ENCODE measurements at places on chromosomes 5 and 9.

GRCh38 chr9:127792417-127793031 is 6.7 kb downstream of the CDK9 start:
- no peak for DNase-seq

DNA sequence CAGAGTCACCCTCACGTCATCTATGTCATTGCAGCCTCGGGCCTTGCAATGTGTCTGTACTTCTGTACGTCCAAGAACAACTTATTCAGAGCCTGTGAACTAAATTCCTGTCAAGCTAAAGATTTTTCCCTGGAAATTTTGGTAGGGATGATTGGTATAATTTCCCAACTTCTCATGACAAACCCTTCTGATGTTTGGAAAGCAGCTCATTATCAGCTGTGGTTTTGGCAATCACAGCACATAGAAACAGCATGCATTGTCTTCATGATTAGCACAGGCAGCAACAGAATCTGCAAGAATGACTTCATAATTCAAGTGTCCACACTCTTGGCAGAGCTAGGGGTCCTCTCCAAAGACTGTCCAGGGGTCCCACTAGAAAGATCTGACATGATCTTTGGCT is 49.5 kb downstream of the APBA1 start:
- peak; percentile 69 for DNase-seq

DNA sequence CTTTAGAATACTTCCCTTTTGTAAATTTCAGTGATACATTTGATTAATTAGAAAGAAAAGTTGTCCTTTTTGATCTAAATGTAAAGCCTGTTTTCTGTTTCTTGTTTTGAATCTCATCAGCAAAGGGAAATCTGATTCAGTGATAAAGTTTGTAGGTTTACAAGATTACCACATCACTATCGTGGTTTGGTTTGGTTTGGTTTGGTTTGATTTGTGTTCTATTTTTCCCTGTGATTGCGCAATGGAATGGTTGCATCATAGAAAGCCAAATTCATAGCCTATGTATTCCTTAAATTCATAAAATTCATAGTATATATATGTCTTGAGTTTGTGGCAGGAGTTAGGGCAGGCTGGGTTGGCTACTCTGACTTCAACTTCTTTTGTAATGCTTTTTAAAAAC is 15.2 kb downstream of the SRFBP1 start:
- peak; percentile 80 for DNase-seq

- DNase-seq = no peak
These were observed 72.3 kb downstream of the HCN1 start for GRCh38 chr5:45623832-45624231.

GRCh38 chr9:122988920-122989621 is 44.4 kb upstream of the GPR21 start:
- DNase-seq = peak; percentile 10

- no peak for DNase-seq
These were observed 291.1 kb downstream of the MLLT3 start for GRCh38 chr9:20331095-20331685.

DNA sequence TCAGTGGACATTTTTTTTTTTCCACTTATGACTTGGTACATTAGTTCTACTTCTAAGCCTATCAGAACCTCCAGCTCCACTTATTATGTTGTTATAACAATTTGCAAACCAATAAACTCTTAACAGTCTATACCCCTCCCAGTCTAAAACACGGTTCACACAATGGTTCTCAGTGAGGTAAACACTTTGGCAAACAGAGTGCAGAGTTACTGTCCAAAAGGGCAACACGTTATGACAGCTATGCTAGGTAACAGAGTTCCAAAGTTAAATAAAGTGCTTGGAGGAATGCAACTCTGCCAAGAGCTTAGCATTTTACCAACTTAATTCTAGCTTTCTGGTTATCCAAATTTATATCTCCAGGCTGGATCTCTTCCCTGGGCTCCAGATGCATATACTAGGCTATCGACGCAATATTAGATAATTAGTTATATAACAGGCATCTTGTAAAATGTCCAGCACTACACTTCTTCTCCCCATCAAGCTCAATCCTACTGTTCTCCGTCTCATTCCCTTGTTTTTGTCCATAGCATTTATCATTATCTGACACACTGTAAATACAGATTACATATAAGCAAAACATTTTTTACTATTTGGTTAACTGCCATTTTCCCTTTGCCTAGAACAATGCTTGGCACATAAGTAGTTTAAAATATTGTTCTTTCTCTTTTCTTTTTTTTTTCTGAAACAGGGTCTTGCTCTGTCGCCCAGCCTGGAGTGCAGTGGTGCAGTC is 14.3 kb downstream of the FNBP1 start:
- DNase-seq = no peak

- no peak for DNase-seq
These were observed 3.6 kb upstream of the TMEM38B start for GRCh38 chr9:105690742-105691141.

DNA sequence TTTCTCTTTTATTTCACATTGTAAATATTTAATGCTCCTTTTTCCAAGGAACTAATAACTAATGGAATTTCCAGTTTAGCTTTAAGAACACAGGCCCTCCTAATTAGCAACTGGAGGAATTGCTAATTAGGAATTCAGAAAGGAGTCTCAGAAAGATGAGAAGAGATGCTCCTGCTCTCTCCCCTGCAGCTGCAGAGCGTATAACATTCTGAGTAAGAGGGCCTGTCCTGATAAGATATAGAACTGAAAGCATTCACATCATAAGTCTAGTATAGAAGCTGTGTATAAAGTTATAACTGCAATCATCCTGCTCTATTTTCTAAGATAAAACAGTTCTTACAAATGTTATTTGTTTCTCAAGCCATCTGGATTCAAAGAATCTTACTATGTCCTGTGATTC is 83.2 kb downstream of the DTWD2 start:
- DNase-seq = no peak

DNA sequence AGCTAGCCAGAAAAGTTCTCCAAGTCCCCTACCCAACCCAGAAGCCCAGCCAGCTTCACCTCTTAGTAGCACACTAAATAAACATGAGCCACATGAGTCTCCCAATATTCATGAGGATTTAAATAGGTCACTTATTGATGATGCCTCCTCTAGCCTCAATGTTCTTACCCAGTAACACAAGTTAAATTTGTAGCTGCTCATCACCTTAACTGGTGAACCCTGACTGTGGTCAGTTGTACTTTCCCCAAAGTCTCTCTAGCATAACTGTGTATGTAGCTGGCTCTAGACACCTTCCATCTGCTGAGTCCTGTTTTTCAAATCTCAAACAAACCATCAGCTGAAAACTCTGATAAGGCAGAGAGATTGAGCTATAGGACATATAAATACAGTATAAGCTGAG is 100.3 kb upstream of the ELAVL2 start:
- DNase-seq = no peak

- DNase-seq = no peak
These were observed 357.9 kb upstream of the CCNH start for GRCh38 chr5:87770601-87771121.

- no peak for DNase-seq
These were observed 210.1 kb downstream of the DEPDC1B start for GRCh38 chr5:60489856-60490255.

Data from fibroblast of mammary gland (primary cell).